ENCODE measurements at places on chromosomes 12 and 14. TPM values are rescaled to one million over a fixed set of nuclear protein-coding genes. Genes with fewer than 3 reads are reported as not detected.

DNA sequence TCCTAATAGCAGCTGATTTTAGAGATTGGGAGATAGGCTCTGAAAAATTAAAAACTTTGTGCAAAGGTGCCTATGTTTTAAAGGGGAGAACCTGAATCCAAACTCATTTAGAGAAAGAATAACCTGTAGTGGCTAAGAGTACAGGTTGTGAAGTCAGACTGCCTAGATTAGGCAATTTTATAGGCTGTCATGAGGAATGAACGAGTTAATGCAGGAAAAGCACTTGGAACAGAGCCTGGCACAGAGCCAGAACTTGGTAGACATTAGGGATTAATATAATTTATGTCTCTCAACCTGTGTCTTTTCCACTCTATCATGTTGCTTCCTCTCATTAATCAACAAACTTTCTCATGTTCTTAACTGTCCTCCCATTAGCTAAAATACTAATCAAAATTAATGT lies 98.1 kb downstream of the WIF1 start:
- no peak for DNase-seq

The OR11H12 gene
- total RNA-seq, result not detected

The OAS2 gene
- 6.4 TPM for total RNA-seq

DNA sequence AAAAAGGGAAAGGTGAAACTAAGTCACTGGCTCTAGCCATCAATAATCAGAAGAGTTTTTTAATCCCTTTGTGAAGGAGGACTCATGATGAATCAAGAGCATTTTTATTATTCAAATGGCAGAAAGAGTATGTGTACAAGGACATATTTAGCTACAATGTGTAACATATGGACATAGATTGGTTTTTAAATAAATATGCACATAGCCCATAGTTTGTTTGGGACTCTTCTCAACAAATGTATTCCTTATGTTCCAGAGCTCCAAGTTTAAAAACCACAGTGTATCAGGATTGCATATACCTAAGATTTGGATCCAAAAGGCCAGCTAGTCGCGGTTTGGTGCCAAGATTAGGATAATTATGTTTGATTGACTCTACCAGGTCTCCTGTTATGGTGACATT lies 104.2 kb downstream of the C12orf50 start:
- DNase-seq, result no peak

DNA sequence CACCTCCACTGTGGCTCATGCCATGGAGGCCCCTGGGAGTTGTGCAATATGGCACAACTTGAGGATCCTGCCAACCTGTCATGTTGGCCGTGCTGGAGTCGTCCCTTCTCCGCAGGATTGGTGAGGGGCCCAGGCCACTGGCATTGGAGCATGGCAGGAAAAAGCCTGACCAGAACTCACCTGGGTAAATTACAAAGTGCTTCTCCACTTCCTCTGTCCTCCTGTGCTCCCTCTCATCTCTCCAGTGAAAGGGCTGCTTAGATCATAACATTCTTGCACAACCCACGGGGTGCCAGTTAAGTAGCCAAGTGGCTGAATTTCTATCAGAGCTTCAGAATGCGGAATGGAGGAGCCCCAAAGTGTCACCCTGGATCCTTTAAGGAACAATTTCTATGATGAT lies 381.0 kb downstream of the DPF3 start:
- DNase-seq, result no peak

DNA sequence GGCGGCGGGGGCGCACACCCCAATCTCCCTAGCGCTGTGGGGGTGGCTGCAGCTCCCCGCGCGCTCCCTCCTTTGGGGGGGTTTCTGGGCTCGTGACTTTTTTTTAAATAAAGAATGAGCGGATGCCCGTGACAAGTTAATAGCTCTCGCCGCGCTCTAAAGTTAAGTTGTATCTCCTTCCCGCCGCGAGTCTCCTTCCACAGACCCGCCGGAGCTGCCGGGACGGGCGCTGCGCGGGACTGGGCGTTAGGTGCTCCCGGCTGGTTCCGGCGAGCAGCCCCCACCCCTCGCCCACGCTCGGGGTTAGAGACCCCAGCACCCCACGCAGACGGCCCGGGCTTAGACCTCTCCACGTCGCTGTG lies 82.6 kb upstream of the HMGA2 start:
- no peak for DNase-seq

- DNase-seq, result peak; percentile 84
These were observed 158.0 kb downstream of the EGLN3 start for GRCh38 chr14:33792720-33793368.

The IL26 gene
- total RNA-seq, result not detected

The KRT82 gene
- not detected for total RNA-seq

- DNase-seq, result no peak
These were observed 200.6 kb downstream of the ANO4 start for GRCh38 chr12:100995201-100995600.

Measured in cardiac septum (tissue), 1 donor.